ENCODE measurements at places on chromosomes 1 and 21.

- DNase-seq = no peak
These were observed 3.2 kb downstream of the NR0B2 start for GRCh38 chr1:26910343-26911160.

- no peak for DNase-seq
These were observed 13.9 kb downstream of the KCNK1 start for GRCh38 chr1:233627823-233628222.

DNA sequence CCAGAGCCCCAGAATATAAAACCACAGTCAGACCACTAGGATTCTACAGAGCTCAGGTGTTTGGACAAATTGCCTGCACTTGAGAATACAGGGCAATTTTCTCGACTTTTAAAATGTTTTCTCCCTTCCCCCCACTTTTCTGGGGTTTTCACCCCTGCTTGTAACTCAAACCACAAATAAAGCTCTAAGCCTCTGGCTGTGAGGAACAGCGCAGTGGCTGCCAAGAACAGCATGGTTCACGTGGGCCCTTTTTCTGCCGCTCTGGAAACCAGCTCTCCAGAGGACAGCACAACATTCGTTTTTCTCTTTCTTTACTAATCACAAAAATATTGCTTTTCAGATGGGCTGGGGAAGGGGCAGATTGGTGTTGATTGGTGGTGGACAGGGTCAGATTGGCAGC is 102.2 kb upstream of the JUN start:
- no peak for DNase-seq

GRCh38 chr1:2306151-2306978 is 78.2 kb downstream of the SKI start:
- no peak for DNase-seq

- DNase-seq = peak; percentile 49
These were observed 61.3 kb upstream of the WDR26 start for GRCh38 chr1:224495866-224496265.

DNA sequence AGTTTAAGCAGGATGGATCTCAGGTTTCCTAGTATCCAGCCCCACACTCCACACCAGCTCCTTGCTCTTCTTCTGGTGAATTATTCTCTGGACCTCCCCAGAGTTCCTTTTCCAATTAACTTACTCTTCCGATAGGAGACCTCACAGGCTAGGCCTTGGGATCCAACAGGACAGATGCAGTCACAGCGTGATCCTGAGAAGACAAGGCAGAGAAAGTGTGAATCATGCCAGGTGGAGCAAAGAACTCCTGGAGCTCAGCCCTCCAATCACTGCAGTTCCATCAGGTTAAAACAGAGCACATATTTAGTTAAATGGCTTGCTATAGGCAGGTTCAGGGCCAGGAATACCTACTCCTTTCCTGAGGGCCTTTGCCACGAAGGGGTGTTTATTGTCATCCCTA is 34.1 kb downstream of the C8B start:
- no peak for DNase-seq

- DNase-seq = no peak
These were observed 147.3 kb upstream of the WNT4 start for GRCh38 chr1:22290157-22290556.

- peak; percentile 63 for DNase-seq
These were observed 40.4 kb downstream of the CASZ1 start for GRCh38 chr1:10755970-10756521.

- no peak for DNase-seq
These were observed 17.1 kb downstream of the TP73 start for GRCh38 chr1:3669421-3669821.

DNA sequence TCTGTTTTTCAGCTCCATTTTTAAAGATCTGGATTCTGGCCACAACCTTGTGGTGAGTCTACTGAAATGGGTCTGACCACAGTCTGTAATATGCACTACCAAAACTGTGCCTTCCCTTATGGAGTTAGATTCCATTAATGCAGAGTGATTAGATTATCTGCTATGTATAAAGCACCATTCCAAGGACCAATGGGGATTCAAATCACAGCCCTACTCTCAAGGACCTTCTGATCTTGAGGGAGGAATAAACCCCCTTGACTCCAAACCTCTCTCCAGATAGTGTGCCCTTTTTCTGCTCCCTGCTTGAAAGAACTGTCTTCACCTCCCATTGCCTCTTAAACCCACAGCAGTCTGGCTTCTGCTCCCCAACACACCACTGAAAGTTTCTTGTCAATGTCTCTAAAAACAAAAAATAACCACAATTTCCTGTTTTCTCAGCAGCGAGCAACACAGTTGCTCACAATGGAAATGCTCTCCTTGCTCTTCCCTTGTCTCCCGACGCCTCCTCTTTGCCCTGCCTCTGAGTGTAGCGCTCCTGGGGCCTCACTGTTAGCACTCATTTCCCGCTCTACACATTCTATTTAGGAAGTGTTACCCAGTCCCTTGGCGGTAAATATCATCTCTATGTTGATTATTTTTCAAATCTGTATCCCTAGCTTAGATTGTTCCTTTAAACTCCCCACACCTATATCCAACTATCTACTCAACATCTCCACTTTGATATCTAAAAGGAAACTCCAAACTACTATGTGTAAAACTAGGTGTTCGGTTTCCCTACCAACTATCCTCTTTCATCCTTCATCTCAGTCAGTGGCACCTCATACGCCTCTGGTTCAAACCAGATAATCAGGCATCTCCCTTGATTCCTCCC is 13.6 kb downstream of the PCNX2 start:
- peak; percentile 54 for DNase-seq

GRCh38 chr1:10765734-10766478 is 30.5 kb downstream of the CASZ1 start:
- DNase-seq = no peak

- no peak for DNase-seq
These were observed 60.6 kb downstream of the PCNT start for GRCh38 chr21:46384556-46384955.

- DNase-seq = no peak
These were observed 47.3 kb upstream of the SSX2IP start for GRCh38 chr1:84737590-84737989.

DNA sequence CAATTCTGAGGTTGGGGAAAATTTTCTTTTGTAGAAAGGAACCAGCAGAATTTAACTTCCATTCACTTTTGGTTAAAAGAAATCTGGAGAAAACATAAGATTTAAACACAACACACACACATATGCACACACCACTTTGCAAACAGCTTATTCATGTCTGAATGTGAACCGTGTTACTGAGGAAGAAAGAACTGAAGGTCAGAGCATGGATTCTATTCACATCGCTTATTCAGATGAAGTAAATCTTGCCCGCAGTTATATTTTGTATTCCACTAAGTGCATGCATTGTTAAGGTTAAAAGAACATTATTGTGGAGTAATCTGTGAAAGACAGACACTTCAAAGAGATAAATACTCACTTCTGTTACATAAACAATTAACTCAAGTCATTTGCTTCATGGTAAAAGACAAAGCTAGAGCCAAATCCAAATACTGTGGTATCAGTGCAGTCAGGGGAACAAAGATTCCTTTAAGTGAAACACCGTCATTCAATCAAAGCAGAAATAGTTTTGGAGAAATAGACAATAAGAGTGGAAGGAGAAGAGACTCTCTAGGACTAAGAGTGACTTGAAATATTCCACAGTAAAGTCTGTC is 82.0 kb downstream of the LRRC53 start:
- DNase-seq = no peak

DNA sequence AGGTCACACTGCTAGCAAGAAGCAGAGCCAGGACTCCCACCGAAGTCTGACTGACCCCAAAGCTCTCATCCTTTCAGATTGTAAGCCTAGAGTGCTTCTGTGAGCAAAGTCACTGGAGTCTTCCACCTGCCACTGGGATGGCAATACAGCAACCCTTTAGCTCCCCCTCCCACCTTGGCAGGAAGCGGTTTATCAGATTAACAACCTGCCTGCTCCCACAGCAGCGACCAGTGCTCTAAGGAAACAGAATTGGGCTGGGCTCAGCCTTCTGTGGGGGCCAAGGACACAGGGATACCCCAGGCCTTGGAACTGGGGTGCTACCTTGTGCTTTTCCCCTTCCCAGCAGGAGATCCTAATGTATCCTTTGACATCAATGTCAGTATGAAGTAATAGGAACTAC is 76.0 kb downstream of the GFI1 start:
- DNase-seq = no peak

DNA sequence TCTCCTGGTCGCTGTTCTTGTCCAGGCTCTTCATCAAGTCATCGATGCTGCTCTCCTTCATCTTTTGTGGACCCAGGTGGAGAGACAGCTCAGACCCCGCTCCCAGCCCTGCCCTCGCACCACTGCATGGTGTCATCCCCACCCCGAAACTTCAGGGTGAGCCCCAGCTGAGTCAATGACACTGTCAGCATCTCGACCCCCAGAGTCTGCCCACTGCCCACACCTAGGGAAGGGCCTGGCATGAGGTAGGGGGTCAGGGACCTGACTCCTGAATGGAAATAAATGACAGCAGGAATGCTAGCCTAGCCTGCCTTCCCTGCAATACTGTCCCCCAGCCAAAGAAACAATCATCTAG is 1.6 kb upstream of the S100A6 start:
- DNase-seq = no peak

DNA sequence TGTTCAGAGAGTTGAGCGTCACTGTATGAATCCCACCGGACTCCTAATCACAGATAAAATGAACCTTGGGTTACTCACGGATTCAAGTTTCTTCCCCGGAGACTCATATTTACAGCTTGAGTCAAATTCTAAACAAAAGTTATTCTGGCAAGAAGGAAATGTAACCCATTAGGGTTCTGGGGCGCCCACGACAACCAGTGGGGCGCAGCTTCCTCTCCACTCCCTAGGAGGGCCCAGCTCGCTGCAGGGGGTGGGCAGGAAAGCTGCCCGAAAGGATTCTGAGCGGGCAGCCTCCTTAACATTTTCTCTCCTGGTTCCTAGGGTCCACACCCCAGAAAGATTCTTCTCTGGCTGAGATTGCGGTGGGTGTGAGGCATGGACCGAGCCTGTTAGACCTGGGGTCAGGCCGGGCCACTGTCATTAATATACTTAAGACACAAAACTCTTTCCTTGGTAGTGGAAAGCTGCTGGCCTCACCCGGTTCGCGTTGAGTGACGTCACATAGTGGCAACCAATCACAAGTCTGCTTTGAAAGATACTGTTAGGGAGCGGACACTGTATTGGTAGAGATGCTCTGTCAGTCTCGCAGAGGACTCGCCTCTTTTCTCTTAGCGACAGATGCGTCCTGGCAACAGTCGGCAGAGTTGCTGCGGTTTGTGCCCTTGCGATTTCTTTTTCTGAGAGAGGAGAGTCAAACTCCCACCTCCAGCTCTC is 13.6 kb upstream of the MCOLN3 start:
- peak; percentile 94 for DNase-seq

GRCh38 chr21:37231671-37232070 is 35.5 kb downstream of the VPS26C start:
- no peak for DNase-seq

DNA sequence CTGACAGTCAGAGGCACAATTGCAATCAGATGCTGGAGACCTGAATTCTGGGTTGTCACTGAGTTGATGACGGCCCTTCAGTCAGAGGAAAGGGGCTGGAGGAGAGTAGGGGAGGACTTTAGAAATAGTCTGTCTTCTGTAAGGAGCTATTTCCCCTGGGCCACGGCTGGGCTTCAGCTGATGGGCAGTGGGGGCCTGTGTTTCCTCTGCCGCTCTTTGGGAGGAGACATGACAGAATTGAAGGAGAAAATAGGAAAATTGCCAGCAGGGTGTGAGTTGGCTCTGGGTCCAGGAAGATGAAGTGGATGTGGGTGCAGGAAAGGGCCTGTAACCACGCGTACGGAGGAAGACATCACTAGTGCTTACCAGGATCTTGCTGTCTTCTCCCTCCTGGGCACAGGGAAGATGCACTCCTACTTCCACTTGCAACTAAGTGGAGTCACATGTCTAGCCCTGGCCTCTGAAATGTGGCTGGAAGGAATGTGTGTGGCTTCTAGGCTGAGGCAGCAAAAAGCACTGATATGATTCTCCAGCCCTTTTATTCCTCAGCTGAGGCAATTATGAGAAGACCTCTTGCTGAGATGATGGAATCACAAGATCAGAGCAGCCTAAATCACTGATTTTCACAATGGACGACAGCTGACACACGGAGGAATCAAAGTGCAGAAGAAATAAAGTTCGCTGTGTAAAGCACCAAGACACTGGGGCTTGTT is 250.0 kb downstream of the GRIK3 start:
- no peak for DNase-seq

DNA sequence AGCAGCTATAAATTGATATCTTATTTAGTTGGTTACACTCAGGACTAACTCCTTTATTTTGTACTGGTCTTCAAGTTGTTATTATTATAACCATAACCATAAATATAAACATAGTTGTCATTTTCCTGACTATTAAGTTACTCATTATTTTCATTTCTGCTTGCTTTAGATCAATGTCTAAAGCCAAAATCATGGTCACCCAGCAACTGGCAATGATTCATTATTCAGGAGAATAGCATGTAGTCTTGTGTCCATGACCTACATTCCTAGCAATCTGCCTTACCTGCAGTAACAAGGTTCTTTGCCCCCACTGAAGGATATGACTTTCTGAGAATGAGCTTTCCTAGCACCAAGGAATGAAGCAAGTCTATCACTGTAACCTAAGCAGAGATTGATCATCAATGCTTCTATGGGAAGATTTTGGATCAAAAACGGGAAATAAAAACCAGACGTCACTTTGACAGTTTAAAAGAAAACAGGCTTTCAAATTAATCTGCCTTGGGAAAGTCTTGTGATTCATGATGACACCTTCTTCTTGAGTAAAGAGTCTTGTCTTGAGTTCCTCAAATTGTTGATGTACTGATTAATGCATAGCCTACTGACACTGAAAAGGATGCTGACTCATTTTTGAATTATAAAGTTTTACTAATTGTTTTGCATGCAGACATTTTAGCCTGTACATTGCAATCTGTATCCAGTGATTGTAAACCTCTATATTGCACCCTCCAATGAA is 203.3 kb upstream of the IVNS1ABP start:
- DNase-seq = peak; percentile 91

DNA sequence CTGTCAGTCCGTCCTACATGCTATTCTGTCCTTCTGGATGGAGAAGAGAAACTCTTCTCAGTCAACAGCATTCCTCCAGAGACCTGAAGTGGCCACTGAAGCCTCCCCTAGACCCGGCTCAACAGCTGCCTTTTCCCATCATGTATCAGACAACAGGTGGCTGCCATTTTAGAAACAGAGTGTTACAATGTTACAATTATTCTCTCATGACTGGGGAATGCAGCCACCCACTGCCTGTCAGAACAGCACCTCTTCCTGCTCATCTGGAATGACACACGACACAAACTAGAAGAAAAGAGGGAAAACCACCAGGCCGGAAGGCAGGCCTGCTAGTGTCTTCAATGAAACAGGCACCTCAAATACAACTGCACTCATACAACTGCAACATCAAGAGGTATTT is 105.3 kb downstream of the PGBD5 start:
- no peak for DNase-seq

DNA sequence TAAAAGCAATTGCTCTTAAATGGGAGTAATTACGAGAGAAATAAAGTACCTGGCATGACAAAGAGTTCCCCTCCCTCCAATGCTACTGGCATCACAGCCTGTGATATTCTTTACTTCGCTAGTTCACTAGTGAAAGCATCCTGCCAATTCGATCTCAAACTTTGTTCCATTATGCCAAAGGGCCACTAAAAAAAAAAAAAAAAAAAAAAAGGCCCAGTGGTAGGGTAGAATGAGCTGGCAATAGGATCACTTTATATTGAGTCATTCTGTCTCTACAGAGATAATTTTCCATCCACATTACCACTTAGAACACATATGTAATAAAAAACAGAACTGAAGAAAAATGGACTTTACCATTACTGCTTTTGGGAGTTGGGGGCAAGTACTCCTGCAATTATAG is 11.2 kb downstream of the PUM1 start:
- peak; percentile 28 for DNase-seq

GRCh38 chr1:79089946-79090345 is 83.4 kb upstream of the ADGRL4 start:
- no peak for DNase-seq
